Daoy (cell line): ENCODE measurements at places on chromosomes 5 and 9.

DNA sequence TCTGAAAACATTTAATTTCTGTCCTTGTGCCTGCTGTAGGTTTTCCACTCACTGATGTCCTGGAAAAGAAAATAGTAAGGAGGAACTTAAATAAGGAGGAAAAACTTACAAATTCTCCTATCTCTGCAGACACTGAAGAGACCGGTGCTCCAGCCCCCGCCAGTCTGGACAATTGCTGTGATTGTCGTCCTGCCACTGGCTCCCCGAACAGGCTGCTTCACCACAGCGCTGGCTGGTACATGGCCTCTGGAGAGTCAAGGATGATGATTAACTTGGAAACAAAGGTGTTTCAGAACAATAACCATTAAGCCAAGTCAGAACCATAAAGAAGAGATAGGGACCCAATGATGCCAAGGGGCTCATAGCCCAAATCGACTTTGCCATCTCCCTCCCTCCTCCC, 7.3 kb downstream of the PLAC8L1 start:
- DNase-seq: no peak

- no peak for DNase-seq
Measured at GRCh38 chr9:33434317-33435105, 12.9 kb downstream of the AQP3 start.

- no peak for DNase-seq
Measured at GRCh38 chr9:100014846-100015245, 84.0 kb downstream of the ERP44 start.

GRCh38 chr5:179816796-179817469, 3.8 kb upstream of the SQSTM1 start:
- DNase-seq: no peak

DNA sequence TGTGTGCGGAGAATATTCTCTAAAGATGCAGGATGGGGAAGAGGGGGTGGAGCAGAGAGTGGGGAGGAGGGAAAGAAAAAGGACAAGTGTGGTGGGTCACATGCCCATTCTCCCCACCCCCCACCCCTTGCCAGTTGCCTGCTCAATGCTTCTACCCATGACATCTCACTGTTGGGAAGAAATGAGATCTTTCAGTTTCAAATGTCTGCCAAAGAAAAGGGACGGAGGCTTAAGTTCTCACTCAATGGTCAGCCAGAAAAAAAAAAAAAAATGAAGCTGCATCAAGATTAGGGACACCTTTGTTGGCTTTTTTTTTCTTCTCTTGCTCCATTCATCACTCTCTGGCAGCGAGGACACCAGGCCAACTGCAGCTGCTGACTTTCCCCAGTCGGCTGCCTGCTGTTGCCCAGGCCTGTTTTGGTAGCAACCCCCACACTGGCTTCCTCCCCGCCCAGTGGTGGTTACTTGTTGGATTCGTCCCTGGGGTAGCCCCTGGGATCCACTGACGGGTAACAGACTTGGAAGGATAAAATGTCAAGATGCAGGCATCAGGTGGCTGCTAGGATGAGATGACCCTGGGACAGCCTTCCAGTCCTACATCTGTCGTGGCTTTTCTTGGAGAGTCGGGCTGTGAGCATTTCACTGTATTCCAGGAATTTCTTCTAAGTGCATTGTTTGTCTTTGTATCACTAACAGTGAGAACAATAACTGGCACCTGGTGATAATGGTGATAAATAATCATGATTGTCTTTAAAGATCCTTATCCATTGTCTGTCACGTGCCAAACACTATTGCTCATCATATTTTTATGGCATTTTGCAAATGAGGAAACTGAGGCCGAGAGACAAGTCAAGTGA, 9.1 kb downstream of the WWC1 start:
- no peak for DNase-seq

DNA sequence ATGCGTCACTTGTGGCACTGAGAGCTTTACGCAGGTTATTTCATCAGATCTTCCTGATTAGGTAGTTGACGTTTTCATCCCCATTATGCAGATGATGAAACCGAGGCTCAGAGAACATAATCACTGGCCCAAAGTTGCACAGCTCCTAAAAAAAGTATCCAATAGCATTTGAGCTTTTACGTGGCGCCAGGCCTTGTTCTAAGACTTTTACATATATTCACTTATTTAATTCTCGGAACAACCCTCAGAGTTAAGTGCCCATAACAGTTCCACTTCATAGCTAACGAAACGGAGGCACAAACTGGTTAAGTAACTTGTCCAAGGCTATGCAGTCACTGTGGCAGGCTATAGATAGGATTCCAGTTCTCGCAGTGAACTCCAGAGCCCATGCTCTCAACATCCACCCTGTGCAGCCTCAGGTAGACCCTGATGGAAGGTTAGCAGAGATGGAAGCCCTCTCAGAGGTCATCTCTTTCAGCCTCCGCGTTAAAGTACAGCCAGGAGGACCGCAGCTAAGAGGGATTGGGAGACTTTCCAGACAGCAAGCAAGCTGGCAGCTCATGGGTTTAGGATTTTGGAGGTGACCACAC, 39.3 kb downstream of the AMBP start:
- peak; percentile 1 for DNase-seq

- no peak for DNase-seq
Measured at GRCh38 chr9:109428854-109429253, 69.3 kb downstream of the PTPN3 start.

- no peak for DNase-seq
Measured at GRCh38 chr5:144002876-144003275, 167.6 kb downstream of the YIPF5 start.

DNA sequence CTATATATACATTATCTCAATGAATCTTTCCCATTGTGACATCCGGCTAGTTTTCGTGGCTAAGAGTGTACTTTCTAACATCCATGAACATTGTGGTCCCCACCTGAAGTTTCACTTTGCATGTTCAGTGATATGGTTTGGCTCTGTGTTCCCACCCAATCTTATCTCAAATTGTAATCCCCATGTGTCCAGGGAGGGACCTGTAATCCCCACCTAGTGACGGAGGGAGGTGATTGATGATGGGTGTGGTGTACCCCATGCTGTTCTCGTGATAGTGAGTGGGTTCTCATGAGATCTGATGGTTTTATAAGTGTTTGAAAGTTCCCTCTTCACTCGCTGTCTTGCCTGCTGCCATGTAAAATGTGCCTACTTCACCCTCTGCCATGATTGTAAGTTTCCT, 28.1 kb downstream of the MRPL22 start:
- no peak for DNase-seq
